ENCODE measurements at places on chromosomes 3 and 15. TPM values are rescaled to one million over a fixed set of nuclear protein-coding genes. Genes with fewer than 3 reads are reported as not detected.

DNA sequence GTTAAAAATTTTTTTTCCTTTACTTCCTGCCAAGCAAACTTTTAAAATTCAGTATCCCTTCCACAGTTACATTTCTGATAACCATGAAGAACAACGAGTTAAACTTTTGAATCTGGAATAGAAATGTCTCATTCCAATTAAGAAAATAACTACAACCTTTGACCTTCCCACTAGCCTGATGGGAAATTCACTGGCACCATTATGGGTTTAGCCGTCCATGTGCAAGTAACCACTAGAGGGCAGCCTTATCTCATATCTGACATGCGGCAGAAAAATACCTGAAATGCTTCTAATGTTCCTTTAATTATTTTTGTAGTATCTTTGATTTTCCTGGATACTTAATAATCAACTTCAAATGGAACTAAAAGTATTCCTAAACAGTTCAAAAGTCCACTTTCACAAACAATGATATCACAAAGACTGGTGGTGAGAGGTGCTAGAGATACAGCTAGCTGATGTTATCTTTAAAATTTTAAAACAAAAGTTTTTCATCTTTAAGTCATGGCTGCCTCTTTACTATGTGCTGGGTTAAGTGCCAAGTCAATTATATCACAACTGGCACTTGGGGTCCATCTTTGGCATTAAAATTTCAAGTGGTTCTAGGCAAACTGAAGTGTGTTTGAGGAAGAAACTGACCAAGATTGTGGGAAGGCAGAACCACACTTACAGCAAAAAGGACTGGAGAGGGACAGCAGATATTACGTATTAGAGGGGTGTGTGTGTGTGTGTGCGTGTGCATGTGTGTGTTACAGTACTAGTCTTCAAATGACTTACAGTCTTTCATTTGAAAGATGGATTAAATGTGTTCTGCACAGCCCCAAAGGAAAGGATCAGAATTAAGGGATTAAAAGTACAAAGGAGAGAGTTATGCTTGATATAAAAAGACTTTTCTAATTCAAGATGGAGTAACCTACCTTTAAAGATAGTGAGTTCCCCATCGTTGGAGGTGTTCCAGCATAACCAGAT, 107.1 kb upstream of the ICE2 start:
- H3K27ac ChIP-seq, result no peak overlapping the region
- H3K4me1 ChIP-seq, result peaks cover 5% of the 10 kb centered on the region
- H3K27me3 ChIP-seq, result peaks cover 25% of the 10 kb centered on the region
- peak; percentile 51 for DNase-seq
- H3K4me3 ChIP-seq, result no peak overlapping the region

DNA sequence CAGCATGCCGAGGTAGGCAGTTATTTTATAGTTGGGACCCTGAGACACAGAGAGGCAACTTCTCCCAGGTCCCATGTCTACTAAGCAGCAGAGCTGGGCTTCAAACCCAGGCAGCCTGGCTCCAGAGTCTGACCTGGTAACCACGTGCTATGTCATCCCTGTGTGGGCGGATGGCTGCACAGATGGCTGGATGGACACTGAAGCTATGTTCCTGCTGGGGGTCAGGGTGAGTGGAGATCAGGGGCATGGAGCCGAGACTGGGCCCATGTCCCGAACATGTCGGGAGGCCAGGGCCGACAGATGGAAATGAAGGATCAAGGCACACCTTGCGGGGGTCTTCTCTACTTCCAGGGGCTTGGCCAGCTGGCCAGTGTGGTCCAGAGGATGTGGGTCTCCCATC, 9.3 kb upstream of the FBLN2 start:
- H3K36me3 ChIP-seq, result peaks cover 6% of the 10 kb centered on the region
- H3K4me1 ChIP-seq, result peaks cover 15% of the 10 kb centered on the region
- H3K27me3 ChIP-seq, result peaks cover 59% of the 10 kb centered on the region

GRCh38 chr3:107962946-107963345, 127.9 kb downstream of the CD47 start:
- no peak for DNase-seq
- H3K27me3 ChIP-seq, result no peaks in the 10 kb centered on the region
- H3K4me1 ChIP-seq, result no peaks in the 10 kb centered on the region
- H3K36me3 ChIP-seq, result no peaks in the 10 kb centered on the region
- H3K4me3 ChIP-seq, result no peak overlapping the region
- H3K27ac ChIP-seq, result no peak overlapping the region

DNA sequence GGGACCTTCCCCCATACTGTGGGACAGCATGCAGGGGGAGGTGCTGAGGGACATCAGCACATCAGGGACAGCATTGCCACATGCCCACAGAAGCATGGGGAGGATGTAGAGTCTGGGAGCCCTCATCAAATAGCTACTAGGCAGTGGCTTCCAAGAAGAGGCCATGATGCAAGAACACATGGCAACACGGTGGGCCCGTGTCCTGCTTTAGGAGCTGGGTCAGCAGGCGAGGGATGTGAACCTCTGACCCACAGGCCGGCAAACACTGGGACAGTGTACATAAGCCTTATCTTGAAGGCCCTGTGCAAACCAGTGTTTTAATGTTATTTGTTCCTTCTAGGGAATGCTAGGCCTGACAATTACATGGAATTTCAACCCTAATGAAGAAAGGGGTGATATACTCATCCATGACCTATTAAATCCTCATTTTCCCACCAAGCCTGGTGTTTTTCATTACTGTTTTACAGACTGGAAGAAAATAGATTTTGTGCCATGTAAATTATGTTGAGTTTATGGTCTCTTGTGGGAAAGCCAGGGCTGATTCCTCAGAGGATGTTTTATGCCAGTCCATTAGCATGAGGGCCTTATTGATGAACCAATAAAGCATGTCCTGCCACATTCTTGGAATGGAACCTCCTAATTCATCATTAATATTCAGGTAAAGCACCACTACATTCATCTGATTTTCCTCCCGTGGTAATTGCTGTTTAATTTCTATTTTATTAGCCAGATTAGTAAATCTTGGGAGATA, 61.7 kb upstream of the SLC25A26 start:
- H3K4me1 ChIP-seq, result no peaks in the 10 kb centered on the region
- H3K36me3 ChIP-seq, result no peaks in the 10 kb centered on the region
- DNase-seq, result no peak
- H3K4me3 ChIP-seq, result no peak overlapping the region
- H3K27me3 ChIP-seq, result peaks cover 7% of the 10 kb centered on the region

GRCh38 chr15:63232405-63232804, 43.0 kb downstream of the RAB8B start:
- no peak overlapping the region for H3K4me3 ChIP-seq
- no peaks in the 10 kb centered on the region for H3K36me3 ChIP-seq
- peak overlapping the region; percentile 58 for H3K27ac ChIP-seq
- H3K27me3 ChIP-seq, result no peaks in the 10 kb centered on the region

DNA sequence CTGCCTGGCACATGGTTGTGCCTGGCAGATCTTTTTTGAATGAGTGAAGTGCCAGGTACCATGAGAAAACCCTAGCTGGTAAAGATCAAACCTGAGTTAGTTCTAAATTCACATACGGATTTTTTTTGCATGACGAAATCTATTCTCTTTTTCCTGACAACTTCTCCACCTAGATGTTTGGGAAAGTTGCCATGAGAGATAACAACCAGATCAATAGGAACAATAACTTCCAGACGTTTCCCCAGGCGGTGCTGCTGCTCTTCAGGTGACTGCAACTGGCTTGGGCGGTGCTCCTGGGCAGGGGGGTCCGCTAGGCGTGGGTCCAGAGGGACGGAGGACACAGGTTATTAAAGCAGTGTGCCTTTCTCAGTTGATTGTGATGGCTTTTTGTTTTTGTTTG, 71.8 kb downstream of the CHDH start:
- no peak overlapping the region for H3K27ac ChIP-seq
- no peaks in the 10 kb centered on the region for H3K36me3 ChIP-seq
- no peaks in the 10 kb centered on the region for H3K4me1 ChIP-seq
- H3K4me3 ChIP-seq, result no peak overlapping the region
- DNase-seq, result no peak
- peaks cover 19% of the 10 kb centered on the region for H3K27me3 ChIP-seq

DNA sequence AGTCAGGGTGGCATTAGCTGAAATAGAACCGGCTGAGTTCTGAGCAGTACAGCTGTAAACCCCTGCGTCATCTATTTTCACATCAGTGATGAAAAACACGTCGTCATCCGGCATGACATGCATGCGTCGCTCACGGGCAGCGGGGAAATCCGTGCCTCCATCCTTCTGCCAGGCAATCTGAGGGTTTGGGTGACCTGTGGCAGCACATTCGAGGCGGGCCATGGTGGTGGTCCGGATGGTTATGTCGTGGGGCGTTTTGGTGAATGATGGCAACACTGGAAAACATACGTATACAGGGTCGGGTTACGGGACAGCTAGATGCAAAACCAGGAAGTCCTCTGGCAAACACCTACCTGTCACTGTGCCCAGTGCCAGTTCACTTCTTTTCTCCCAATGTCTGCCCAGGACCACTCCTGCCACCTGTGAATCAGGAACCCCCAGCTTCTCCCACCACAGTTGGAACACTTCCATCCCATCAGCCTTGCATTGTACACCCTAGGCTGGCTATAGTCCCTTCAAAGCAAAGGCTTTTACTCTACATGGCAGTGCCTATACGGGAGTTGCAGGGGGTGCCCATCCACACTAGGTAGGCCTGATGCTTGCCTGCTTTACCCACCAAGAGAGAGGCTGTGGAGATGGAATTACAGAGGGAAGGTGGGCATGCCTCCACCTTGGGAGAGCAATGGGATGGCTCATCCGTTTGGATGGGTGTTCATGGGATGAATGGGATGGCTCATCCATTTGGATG, 116.7 kb downstream of the LRIG1 start:
- peak overlapping the region; percentile 54 for H3K27ac ChIP-seq
- peaks cover 38% of the 10 kb centered on the region for H3K4me1 ChIP-seq
- no peak for DNase-seq
- peaks cover 48% of the 10 kb centered on the region for H3K36me3 ChIP-seq

DNA sequence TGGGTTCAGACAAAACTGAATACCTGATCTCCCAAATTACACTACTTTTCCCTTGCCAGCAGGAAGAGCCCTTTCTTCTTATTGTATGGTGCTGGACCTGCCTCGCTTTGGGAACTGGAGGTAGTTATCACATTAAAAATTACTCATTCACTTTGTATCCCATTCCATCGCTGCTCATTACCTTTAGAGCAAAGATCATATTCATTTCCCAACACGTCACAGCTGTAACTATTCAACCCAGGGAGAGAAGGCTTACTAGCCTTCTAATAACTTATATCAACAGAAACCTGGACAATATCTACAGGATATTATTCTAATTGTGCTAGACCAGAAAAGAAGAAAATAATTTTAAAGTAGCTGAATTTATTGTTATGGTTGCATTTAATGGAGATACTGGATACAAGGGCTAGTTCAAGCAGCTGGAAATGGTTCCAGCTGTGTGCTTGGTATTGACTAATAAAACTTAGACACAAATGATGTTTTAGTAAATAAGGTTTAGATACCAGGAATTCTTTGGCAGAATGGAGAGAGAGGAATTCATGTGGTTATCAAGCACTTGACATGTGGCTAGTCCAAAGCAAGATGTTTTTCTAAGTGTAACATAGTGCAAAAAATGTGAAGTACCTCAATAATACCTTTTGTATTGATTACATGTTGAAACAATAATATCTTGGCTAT, 656.3 kb downstream of the ROBO1 start:
- H3K4me3 ChIP-seq, result no peak overlapping the region
- H3K4me1 ChIP-seq, result no peaks in the 10 kb centered on the region
- H3K27ac ChIP-seq, result no peak overlapping the region
- H3K27me3 ChIP-seq, result no peaks in the 10 kb centered on the region
- no peaks in the 10 kb centered on the region for H3K36me3 ChIP-seq
- no peak for DNase-seq

DNA sequence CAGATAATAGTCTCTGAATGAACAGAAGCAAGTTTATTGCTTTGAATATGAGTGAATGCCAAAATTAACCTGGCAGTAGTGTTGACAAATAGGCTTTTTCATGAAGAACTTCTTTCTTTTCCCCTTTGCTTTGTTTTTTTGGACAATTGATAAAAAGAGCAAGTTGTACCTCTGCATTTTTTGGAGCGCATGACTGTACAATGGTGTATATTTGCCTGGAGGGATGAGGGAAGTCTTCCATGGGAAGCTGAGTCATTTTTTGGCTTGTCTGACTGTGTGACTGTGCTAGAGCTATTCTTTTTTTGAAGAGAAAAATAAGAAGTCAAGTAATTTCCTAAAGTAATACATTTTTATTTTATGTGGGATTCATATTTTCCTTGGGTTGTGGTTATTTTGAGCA, 186.9 kb downstream of the KLHL25 start:
- H3K27ac ChIP-seq, result no peak overlapping the region
- H3K36me3 ChIP-seq, result peaks cover 11% of the 10 kb centered on the region
- H3K4me3 ChIP-seq, result no peak overlapping the region
- H3K4me1 ChIP-seq, result peaks cover 29% of the 10 kb centered on the region

DNA sequence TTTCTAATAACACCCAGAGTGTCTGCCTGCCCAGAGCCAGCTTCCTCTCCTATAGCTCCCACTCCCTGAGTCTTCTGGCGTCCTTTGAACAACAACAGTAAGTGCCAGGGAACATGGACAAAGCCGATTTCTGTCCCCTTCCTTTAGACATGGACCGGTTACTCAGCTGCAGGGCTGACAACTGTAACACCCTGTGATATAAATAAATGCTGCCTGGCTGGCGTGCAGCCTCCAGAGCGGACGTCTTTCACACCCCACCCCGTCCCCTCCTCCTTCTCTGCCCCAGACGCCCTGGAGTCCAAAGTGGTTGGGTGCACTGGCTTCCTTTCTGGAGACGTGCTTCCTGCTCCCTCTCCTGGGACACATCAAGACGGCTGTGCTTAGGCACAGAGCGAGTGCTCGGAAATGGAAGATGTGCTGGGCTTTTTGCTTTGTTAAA, 281.9 kb upstream of the LRRFIP2 start:
- H3K4me3 ChIP-seq, result no peak overlapping the region
- H3K27me3 ChIP-seq, result peaks cover 57% of the 10 kb centered on the region

DNA sequence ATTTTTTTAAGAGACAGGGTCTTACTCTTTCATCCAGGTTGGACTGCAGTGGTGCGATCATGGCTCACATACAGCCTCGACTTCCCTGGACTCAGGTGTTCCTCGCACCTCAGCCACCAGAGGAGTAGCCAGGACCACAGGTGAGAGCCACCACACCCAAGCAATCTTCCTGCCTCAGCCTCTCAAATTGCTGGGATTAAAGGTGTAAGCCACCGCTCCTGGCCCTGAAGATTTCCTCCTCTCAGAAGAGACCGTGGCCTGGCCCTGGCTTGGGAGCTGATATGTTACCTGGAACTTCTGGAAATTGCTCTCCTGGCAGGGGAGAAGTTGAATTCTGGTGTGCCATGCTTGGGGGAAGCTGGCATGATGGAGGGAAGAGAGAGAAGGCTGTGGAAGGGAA, 36.2 kb downstream of the PPCDC start:
- H3K4me3 ChIP-seq, result no peak overlapping the region
- no peak overlapping the region for H3K27ac ChIP-seq
- no peaks in the 10 kb centered on the region for H3K27me3 ChIP-seq
- no peak for DNase-seq

Gene ITPKA
- not detected for polyA plus RNA-seq

Gene POU1F1
- not detected for polyA plus RNA-seq

Gene ATG7
- polyA plus RNA-seq, result 36.9 TPM

Gene EPHB3
- not detected for polyA plus RNA-seq

Gene CNTN6
- not detected for polyA plus RNA-seq

Gene PCOLCE2
- not detected for polyA plus RNA-seq

All from naive B cell (primary cell).